ENCODE measurements at places on chromosomes 7 and 10. TPM values are rescaled to one million over a fixed set of nuclear protein-coding genes. Genes with fewer than 3 reads are reported as not detected.
A peak's percentile ranks its signal among the peaks of the same experiment; 100 is the strongest.

DNA sequence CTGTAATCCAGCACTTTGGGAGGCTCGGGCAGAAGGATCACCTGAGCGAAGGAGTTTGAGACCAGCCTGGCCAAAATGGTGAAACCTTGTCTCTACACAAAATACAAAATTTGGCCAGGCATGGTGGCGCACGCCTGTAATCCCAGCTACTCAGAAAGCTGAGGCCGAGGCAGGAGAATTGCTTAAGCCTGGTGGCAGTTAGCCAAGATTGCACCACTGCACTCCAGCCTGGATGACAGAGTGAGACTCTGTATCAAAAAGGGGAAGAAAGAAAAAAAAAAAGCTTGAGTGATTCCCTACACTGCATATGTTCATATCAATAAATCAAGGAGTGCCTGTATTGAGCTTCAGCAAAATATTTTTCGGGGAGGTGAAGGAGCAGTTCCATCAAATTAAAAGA is 45.8 kb upstream of the SRRM3 start:
- H3K36me3 ChIP-seq = no peaks in the 10 kb centered on the region
- H3K4me1 ChIP-seq = no peaks in the 10 kb centered on the region
- H3K27me3 ChIP-seq = no peaks in the 10 kb centered on the region
- H3K4me3 ChIP-seq = no peak overlapping the region
- H3K27ac ChIP-seq = no peak overlapping the region

DNA sequence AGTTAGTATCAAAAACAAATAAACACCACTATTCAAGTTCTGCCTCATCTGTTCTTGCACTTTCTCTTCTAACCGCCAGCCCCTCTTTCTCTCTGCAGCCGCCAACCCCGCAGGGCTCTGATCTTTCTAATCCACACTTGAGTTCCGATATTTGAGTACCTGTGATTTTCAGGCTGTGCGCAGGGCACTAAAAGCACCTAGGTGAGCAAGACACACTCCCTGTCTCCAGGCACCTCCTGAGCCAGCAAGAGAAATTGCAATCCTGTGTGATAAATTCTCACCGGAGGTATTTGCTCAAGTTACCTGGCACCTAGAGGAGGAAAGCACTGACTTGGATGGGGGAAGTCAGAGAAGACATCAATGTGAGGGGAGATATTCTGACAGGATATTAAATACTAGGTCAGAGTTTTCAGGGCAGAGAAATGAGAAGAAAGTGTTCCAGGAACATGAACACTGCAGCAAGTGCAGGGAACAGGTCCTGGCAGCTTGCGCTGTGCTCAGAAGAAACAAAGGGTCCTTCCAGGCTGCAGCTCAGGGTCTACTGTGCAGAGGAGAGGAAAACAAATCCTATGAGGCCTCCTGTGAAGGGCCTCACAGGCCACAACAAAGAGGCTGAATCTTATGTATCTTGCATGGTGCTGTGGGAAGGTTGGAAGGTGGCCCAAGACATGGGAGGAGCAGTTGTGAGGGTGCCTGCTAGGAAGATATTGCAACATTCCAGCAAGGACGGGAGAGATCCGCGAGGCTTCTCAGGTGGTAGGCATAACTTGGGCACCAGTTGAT is 568.7 kb upstream of the MGMT start:
- no peaks in the 10 kb centered on the region for H3K4me1 ChIP-seq
- no peak overlapping the region for H3K4me3 ChIP-seq
- H3K36me3 ChIP-seq = no peaks in the 10 kb centered on the region
- H3K27ac ChIP-seq = no peak overlapping the region

GRCh38 chr7:19701471-19701870 is 7.4 kb downstream of the POLR1F start:
- no peak overlapping the region for H3K4me3 ChIP-seq
- no peaks in the 10 kb centered on the region for H3K4me1 ChIP-seq
- H3K36me3 ChIP-seq = peaks cover 65% of the 10 kb centered on the region

- no peak overlapping the region for H3K4me3 ChIP-seq
- H3K27ac ChIP-seq = no peak overlapping the region
- peaks cover 4% of the 10 kb centered on the region for H3K36me3 ChIP-seq
- H3K4me1 ChIP-seq = no peaks in the 10 kb centered on the region
These were observed 194.9 kb upstream of the CDCA7L start for GRCh38 chr7:22140578-22140977.

DNA sequence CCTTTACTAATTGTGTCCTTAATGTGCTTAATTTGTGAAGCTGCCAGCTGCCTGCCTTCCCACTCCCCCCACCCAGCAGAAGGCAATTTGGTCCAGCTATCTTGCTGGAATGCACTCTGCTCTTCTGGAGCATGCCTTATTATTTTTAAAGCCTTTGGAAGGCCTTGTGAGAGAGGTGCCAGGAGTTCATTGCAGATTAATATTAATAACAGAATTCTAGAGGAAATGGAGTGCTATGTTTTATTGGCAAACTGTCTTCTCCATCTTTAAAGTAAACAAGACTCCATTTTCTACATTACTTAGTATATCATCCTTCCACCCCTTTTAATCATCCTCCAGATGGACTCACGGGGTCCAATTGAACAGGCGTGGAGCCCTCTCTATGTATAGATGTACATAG is 50.8 kb upstream of the ZNF32 start:
- no peak for DNase-seq
- no peak overlapping the region for H3K27ac ChIP-seq
- H3K4me1 ChIP-seq = no peaks in the 10 kb centered on the region

- no peaks in the 10 kb centered on the region for H3K4me1 ChIP-seq
- H3K4me3 ChIP-seq = no peak overlapping the region
- no peak overlapping the region for H3K27ac ChIP-seq
- H3K36me3 ChIP-seq = no peaks in the 10 kb centered on the region
These were observed 136.4 kb downstream of the RPS24 start for GRCh38 chr10:78170026-78170475.

- H3K4me1 ChIP-seq = no peaks in the 10 kb centered on the region
- no peak overlapping the region for H3K4me3 ChIP-seq
- H3K27me3 ChIP-seq = no peaks in the 10 kb centered on the region
- no peak for DNase-seq
- H3K27ac ChIP-seq = no peak overlapping the region
These were observed 210.5 kb upstream of the SP4 start for GRCh38 chr7:21217365-21217764.

- no peaks in the 10 kb centered on the region for H3K4me1 ChIP-seq
- H3K36me3 ChIP-seq = no peaks in the 10 kb centered on the region
- no peak overlapping the region for H3K27ac ChIP-seq
- DNase-seq = no peak
- no peak overlapping the region for H3K4me3 ChIP-seq
These were observed 83.5 kb upstream of the GNA12 start for GRCh38 chr7:2927592-2927991.

DNA sequence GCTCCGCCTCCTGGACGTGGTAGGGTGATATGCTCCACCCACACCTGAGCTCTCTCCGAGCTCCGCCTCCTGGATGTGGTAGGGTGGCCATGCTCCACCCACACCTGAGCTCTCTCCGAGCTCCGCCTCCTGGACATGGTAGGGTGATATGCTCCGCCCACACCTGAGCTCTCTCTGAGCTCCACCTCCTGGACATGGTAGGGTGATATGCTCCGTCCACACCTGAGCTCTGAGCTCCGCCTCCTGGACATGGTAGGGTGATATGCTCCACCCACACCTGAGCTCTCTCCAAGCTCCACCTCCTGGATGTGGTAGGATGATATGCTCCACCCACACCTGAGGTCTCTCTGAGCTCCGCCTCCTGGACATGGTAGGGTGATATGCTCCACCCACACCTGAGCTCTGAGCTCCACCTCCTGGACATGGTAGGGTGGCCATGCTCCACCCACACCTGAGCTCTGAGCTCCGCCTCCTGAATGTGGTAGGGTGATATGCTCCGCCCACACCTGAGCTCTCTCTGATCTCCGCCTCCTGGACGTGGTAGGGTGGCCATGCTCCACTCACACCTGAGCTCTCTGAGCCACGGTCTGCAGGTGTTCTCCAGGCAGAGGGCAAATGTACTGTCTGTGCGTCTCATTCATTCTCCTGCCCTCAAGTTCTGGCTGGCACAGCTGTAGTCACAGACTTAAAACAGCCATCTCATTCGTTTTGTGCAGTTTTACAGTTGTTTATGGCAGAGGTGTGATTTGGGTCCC is 252.4 kb downstream of the DIP2C start:
- H3K36me3 ChIP-seq = no peaks in the 10 kb centered on the region
- DNase-seq = no peak
- H3K27me3 ChIP-seq = no peaks in the 10 kb centered on the region
- no peaks in the 10 kb centered on the region for H3K4me1 ChIP-seq
- H3K27ac ChIP-seq = no peak overlapping the region

- no peaks in the 10 kb centered on the region for H3K36me3 ChIP-seq
- peak; percentile 94 for DNase-seq
- peaks cover 11% of the 10 kb centered on the region for H3K4me1 ChIP-seq
- no peak overlapping the region for H3K4me3 ChIP-seq
- H3K27ac ChIP-seq = no peak overlapping the region
These were observed 5.4 kb upstream of the SPACDR start for GRCh38 chr7:100469227-100470044.

DNA sequence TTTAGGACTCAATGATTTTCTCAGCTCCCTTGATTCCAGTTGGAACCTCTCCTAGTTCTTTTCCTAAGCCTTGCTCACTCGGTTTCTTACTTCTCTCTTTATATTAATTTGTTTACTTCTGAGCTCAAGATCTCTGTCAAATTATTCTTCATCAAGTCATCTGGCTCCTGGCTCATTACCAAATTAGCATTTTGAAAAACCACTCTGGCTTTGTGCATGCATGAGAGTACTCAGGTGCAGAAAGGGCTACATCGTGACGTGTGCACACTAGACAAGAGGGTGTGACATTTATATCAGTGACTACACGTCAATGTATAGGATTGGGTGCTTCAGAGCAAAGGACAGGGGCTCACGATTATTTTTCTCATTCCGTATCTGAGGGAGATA is 645.7 kb upstream of the DPP6 start:
- H3K4me1 ChIP-seq = no peaks in the 10 kb centered on the region
- no peaks in the 10 kb centered on the region for H3K27me3 ChIP-seq
- H3K27ac ChIP-seq = no peak overlapping the region
- H3K4me3 ChIP-seq = no peak overlapping the region
- no peak for DNase-seq
- H3K36me3 ChIP-seq = no peaks in the 10 kb centered on the region

DNA sequence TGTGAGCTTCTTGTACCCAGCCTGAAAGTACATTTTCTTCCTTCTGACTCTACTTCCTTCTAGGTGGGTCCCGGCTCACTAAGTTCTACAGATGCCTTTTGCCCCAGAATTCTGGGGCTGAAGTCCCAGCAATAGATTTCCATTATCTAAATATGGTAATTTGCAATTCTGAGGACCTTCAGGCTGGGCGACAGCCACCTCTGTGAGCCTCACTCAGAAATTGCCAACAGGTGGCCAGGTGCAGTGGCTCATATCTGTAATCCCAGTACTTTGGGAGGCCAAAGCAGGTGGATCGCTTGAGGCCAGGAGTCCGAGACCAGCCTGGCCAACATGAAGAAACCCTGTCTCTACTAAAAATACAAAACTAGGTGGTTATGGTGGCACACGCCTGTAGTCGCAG is 23.7 kb downstream of the CREM start:
- no peak overlapping the region for H3K4me3 ChIP-seq
- no peak overlapping the region for H3K27ac ChIP-seq
- no peaks in the 10 kb centered on the region for H3K36me3 ChIP-seq
- H3K27me3 ChIP-seq = no peaks in the 10 kb centered on the region

GRCh38 chr7:114405427-114405826 is 9.2 kb upstream of the FOXP2 start:
- H3K4me1 ChIP-seq = no peaks in the 10 kb centered on the region
- no peak overlapping the region for H3K4me3 ChIP-seq
- no peaks in the 10 kb centered on the region for H3K36me3 ChIP-seq
- no peak for DNase-seq
- H3K27me3 ChIP-seq = no peaks in the 10 kb centered on the region
- no peak overlapping the region for H3K27ac ChIP-seq

GRCh38 chr7:151046603-151047573 is 1.4 kb upstream of the ASIC3 start:
- H3K4me3 ChIP-seq = no peak overlapping the region
- H3K36me3 ChIP-seq = no peaks in the 10 kb centered on the region
- no peaks in the 10 kb centered on the region for H3K4me1 ChIP-seq
- H3K27me3 ChIP-seq = no peaks in the 10 kb centered on the region
- no peak overlapping the region for H3K27ac ChIP-seq
- peak; percentile 45 for DNase-seq

DNA sequence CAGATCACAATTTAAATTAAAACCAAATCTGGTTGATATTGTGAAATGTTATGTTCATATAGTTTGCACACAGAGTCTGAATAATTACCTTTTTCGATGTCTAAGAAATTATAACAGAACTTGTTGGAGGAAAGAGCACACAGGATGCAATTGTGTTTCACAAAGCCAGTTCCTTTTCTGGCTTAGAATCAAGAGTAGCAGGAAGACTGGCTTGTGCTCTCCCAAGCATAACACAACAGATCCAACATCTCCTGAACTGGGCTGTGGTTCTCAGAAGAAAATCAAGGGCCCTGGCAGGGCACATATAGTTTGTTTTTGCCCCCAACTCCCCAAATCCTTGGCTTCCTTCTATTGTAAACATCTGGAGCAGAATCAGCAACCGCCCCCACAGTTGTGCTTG is 62.7 kb downstream of the LRRC4 start:
- no peak overlapping the region for H3K4me3 ChIP-seq
- no peak for DNase-seq
- H3K27ac ChIP-seq = no peak overlapping the region
- H3K27me3 ChIP-seq = no peaks in the 10 kb centered on the region
- H3K36me3 ChIP-seq = no peaks in the 10 kb centered on the region
- no peaks in the 10 kb centered on the region for H3K4me1 ChIP-seq

GRCh38 chr10:119940487-119940886 is 48.0 kb downstream of the SEC23IP start:
- H3K27ac ChIP-seq = no peak overlapping the region
- DNase-seq = no peak
- no peak overlapping the region for H3K4me3 ChIP-seq
- peaks cover 91% of the 10 kb centered on the region for H3K36me3 ChIP-seq

- no peak for DNase-seq
- no peak overlapping the region for H3K4me3 ChIP-seq
- H3K27ac ChIP-seq = peak overlapping the region; percentile 56
- no peaks in the 10 kb centered on the region for H3K27me3 ChIP-seq
- H3K36me3 ChIP-seq = no peaks in the 10 kb centered on the region
- peaks cover 51% of the 10 kb centered on the region for H3K4me1 ChIP-seq
These were observed 4.3 kb upstream of the IL6 start for GRCh38 chr7:22722536-22723180.

- no peak overlapping the region for H3K27ac ChIP-seq
- no peak overlapping the region for H3K4me3 ChIP-seq
- H3K36me3 ChIP-seq = no peaks in the 10 kb centered on the region
- H3K4me1 ChIP-seq = no peaks in the 10 kb centered on the region
These were observed 241.5 kb upstream of the PFKP start for GRCh38 chr10:2825841-2826240.

Gene HTRA1
- total RNA-seq = 11.8 TPM

Gene LAMB1
- total RNA-seq = 23.7 TPM

Gene PROSER2
- 2.1 TPM for total RNA-seq

Gene CPVL
- total RNA-seq = 9.4 TPM

Gene UFSP1
- 6.7 TPM for total RNA-seq

Gene GRID2IP
- total RNA-seq = 0.06 TPM

Gene EGR2
- total RNA-seq = 1.0 TPM

Gene MKX
- total RNA-seq = 0.19 TPM

Gene SAMD9
- total RNA-seq = 1.8 TPM

Gene SSC4D
- 1.0 TPM for total RNA-seq

Gene PTPN20
- total RNA-seq = 3.8 TPM
